ENCODE measurements at places on chromosomes 2 and 18.

- no peak for DNase-seq
Measured at GRCh38 chr2:50606145-50606544, 425.8 kb downstream of the NRXN1 start.

- no peak for DNase-seq
Measured at GRCh38 chr18:65239787-65240186, 511.0 kb upstream of the CDH7 start.

DNA sequence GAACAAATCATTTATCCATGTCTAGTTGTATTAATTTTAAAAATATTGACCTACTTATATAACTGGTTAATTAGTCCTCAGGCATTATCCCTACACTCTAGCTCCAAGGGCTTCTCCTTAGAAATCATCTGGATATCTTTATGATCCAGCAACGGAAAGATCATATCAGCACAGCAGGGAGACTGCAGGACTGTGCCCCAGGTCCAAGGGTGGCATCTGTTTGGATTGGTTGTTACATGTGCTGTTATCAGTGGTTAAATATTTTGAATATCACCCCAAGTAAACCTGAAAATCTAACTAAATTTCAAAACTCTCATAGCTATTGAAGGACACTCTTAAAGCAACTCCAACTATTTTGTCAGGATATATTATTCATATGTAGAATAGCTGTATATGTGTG, 556.2 kb upstream of the ZEB2 start:
- no peak for DNase-seq

DNA sequence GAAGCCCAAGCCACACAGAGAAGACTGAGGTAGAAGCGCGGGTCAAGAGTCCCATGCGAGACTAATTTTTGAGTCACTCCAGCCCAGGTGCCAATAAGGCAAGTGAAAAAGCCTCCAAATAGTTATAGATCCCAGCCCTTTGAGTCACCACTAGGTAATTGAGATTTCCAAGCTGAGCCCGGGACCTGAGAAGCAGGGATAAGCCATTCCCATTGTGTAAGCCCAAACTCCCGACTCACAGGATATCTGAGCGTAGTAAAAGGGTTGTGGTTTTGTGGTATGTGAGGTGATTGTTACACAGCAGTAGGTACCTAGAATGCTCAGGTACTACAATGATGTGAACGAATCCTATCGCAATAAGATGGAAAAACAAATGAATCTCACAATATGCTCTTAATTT, 560.7 kb downstream of the DSC3 start:
- DNase-seq = no peak

DNA sequence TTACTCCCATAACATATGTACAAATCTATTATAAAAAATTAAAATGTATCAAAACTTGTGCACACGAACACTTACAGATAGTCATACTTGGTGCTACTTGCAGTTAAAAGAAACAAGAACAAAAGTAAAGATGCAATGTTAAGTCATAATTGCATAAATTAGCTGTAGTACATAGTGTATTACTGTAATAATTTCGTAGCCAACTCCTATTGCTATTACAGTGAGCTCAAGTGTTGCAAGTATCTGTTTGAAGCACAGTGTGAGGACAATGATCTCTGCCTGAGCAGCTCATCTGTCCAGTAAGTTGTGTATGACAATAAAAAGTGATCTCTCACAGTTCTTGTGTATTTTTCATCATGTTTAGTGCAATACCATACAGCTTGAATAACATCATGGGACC, 7.5 kb upstream of the SERPINB13 start:
- no peak for DNase-seq

DNA sequence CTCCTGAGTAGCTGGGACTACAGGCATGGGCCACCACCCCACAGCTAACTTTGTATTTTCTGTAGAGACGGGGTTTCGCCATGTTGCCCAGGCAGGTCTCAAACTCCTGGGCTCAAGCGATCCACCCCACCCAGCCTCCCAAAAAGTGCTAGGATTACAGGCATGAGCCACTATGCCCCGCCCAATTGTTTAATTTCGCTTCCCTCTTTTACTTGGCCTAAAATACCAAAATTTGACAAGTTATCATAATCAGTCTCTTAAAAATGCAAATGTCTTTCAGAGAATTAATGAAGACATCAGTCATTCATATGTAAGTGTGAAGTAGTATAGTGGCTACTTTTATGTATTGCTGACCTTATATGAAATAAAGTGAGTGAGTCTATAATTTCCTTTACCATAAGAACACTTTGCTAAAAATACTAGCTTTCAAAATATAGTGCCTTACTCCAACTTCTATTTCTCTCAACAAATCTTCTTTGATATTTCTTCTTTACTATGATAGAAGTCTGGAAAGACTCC, 9.8 kb downstream of the FBXO11 start:
- no peak for DNase-seq

DNA sequence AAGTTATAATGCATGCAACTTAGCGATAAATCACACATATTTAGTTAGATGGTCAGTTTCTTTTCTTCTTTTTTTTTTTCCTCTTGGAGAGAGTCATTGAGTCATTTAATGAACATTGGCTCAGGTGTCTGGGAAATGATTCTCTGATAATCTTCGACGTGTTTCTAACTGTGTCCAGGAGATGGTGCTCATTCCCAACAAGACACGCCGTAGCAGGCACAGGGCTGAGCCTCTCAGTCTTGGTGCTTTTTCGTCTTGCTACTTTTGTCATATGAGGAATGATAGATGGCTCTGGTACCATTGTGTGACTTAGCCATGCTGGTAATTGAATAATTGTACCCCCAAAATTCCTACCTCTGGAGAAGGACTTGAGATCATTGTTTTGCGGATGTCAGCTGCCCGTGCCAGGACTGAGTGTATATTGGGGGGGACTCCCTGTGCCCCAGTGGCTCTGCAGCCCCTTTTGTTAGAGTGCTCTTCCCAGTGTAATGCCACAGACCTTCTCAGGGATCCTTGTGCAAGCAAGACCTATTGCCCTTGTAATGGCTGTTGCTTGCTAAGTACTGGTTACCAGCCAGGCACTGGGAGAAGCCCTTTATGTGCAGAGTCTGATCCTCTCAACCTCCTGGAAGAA, 107.6 kb upstream of the CYRIA start:
- DNase-seq = no peak

- DNase-seq = no peak
Measured at GRCh38 chr18:36724591-36725001, 104.2 kb downstream of the TPGS2 start.

DNA sequence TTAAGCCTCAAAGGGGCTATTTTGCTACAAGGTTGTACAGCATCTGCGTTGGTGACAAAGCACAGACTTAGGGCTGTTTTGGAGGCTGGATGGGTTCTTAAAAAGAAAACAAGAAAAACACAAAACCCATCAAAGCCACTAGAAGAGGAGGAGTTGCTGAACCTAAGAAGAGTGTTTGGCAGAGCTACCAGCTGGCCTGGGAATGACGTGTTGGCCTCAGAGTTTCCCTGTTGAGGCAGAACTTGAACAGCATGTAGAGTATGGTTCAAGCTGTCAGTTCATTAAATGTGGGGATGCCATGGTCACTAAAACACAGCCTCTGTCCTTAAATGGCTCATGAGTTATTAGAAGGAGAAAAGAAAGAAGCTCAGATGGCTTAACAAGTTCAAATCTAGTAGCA, 162.5 kb downstream of the TTC32 start:
- DNase-seq = no peak

DNA sequence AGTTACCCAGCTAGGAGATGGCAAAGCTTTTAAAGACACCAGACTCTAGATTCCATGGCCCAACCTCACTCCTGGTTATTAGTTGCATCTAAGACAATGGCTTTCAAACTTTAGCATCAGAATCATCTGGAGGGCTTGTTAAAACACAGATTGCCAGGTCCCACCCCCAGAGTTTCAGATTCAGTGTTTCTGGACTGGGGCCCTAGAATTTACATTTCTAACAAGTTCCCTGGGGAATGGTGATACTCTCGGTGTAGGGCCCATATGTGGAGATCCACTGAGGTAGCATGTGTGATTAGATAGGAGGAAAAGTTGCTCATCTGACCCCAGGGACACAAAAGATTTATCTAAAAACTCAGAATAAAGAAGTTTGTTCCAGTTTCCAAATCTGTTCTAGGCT, 14.5 kb upstream of the TTR start:
- DNase-seq = no peak

- DNase-seq = no peak
Measured at GRCh38 chr2:229980431-229981184, 58.3 kb downstream of the FBXO36 start.

DNA sequence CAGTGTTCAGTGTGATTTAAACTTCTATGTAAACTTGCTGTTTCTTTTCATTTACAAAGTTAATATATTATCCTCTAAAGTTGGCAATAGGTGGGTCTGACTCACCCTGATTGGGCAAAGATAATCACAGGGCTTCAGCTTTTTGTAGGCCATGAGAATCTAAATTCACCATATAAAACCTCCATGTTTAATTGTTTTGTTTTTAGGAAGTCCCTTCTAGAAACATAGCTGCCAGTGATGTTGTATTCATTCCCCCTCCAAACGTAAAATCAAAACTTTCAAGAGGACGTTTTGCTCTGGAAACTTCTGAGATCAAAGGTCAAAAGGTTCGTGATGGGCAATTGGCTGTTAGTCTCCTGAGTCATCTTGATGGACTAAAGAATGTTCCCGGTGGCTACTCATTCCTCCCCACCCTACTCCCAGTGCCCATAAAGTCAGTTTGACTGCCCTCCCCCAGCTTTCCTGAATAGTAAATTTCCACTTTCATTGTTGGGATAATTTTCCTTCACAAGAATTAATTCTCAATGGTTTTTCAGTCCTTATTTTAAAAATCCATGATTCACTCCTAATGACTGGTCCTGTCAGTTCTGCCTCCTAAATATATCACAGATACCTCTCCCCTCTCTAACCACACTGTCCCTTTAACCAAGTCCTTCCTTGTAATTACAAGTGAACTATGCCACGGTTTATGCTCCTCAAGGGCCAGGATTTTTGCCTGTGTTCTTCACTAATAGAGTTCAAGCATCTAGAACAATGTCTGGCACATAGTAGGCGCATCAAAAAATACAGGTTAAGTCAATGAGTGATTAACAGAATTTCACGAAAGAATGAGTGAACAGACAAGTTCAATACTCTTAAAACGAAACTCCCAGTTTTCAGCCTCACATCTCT, 164.4 kb upstream of the VRK2 start:
- DNase-seq = no peak

DNA sequence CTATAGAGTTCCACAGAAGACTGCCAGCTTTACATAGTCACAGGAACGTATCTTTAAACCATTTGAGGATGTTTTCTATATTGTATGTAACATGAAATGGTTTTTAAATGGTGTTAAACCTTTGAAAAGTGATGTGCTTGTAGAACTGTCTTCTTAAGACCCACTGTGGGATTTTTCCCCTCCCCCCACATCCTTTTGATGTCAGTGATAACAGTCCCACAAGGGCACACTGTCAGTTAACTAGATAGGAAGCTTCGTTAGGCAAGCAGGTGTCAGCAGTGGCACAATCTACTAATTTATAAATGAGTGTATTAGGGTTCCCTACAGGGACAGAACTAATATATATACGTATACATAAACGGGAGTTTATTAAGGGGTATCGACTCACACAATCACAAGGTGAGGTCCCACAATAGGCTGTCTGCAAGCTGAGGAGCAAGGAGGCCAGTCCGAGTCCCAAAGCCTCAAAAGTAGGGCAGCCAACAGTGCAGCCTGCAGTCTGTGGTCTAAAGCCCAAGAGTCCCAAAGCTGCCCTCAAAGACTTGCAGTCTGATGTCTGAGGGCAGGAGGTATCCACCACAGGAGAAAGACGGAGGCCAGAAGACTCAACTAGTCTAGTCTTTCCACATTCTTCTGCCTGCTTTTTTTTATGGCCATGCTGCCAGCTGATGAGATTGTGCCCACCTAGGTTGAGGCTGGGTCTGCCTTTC, 23.8 kb upstream of the HNRNPLL start:
- DNase-seq = no peak

- DNase-seq = no peak
Measured at GRCh38 chr2:210389856-210390255, 74.9 kb upstream of the MYL1 start.

DNA sequence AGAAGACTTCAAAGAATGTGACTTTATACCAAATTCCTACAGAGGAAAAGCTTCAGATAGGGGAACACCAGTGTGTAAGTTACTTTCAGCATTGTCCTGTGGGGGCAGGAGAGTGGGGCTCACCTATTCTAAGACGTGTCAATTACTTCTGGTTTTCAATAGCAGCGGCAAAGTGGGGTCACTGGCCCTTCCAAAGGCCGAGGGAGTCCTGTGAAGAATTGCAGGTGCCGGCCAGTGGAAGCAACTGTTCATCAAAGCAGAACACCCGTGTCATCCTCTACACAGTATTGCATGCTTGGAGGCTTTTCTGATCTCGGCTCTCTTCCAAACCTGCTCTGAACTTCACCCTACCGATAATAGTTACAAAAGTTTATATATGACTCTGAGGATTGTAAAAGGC, 1176.5 kb upstream of the TMEFF2 start:
- DNase-seq = no peak

GRCh38 chr2:42185220-42185921, 16.2 kb downstream of the EML4 start:
- no peak for DNase-seq

GRCh38 chr2:237567276-237568029, 1.1 kb downstream of the PRLH start:
- DNase-seq = no peak
